CD4-positive, alpha-beta T cell treated with Interleukin-15 for 1 hour (primary cell): ENCODE measurements at places on chromosomes 2 and 18.

GRCh38 chr2:223549215-223549614 lies 52.9 kb downstream of the SCG2 start:
- DNase-seq, result no peak

- no peak for DNase-seq
These were observed 47.2 kb downstream of the VIL1 start for GRCh38 chr2:218465987-218466633.

DNA sequence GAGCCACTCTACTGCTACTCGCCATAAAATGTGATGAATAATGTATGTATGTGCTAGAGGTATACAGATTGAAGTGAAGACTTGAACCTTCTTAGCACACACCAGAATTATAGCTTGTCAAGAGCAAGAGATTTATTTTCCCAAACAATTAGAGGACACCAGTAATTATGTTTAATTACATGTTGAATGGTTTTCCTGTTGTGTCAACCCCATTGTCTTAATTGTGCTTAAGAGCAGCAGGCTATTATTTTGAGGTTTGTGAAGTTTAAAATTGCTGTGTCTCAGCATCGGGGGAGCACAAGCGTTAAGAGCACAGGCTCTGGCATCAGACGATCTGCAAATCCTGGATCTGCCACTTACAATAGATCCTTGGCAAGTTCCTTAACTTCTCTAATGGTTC lies 29.0 kb downstream of the KIF5C start:
- no peak for DNase-seq

- no peak for DNase-seq
These were observed 291.7 kb upstream of the CDH19 start for GRCh38 chr18:66895631-66896030.

GRCh38 chr2:204544961-204545860 lies at the start of gene PARD3B:
Gene PARD3B (plus strand): TSS chr2:204545475. CDS start chr2:204546000, 525 bp downstream.
- DNase-seq, result no peak

DNA sequence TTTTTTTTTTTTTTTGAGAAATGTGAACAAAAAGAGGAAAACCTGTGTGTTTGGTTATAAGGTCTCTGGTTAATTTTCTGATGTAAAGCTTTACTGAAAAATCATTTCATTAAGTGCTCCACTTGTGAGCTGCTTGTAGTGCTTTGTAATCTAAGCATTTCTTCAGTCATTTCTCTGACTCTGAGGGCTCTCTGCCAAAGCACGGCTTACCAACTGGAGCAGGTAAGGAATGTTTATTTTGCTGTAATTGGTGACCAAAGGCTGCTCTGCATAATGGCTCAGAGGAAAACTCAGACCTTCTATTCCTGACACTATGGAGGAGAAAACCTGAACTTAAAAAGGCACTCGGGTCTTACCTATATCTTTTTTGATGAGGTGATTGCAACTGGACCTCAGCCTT lies 848.8 kb downstream of the MBD2 start:
- DNase-seq, result no peak

DNA sequence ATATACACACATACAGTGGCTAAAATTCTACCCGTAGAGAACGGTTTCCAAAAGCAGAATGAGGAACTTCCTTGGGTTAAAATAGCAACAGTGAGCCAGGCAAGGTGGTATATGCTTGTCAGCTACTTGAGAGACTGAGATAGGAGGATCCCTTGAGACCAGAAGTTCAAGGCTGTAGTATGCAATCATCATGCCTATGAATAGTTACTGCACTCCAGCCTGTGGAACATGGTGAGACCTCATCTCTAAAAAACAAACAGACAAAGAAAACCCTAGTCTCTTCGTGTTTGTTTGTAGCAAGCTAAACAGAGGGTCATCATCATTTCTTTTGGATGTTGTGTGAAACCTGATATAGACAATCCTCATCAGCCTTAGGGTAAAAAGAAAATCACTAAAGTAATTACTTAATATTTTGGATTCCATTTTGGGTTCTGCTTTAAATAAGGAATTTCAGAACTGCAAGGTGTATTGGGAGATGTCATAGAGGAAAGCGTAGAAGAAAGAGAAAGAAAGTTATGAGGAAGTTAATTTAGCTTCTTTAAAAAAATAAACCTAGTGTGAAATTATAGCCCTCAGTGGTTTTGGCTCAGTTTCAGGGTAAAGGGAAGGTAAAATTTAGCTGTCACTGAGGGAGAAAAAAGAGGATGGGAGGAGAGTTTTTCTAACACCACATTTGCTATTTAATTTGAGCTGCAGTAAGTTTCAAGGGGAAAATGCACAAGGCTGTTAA lies 46.5 kb downstream of the PLEK start:
- DNase-seq, result no peak

- DNase-seq, result no peak
These were observed 149.6 kb upstream of the CWC22 start for GRCh38 chr2:180156651-180157050.
